ENCODE measurements at places on chromosomes 13 and 19. TPM values are rescaled to one million over a fixed set of nuclear protein-coding genes. Genes with fewer than 3 reads are reported as not detected.

GRCh38 chr19:12970070-12970820 lies 869 bp downstream of the DAND5 start:
- H3K36me3 ChIP-seq, result no peaks in the 10 kb centered on the region
- H3K27ac ChIP-seq, result no peak overlapping the region
- H3K27me3 ChIP-seq, result no peaks in the 10 kb centered on the region
- no peaks in the 10 kb centered on the region for H3K4me1 ChIP-seq

GRCh38 chr19:10432736-10433130 lies 12.4 kb downstream of the PDE4A start:
- H3K27me3 ChIP-seq, result no peaks in the 10 kb centered on the region
- no peaks in the 10 kb centered on the region for H3K36me3 ChIP-seq
- H3K4me1 ChIP-seq, result no peaks in the 10 kb centered on the region
- H3K4me3 ChIP-seq, result no peak overlapping the region

GRCh38 chr13:73451221-73452029 lies 392.6 kb downstream of the KLF5 start:
- H3K27ac ChIP-seq, result peak overlapping the region; percentile 42
- H3K4me1 ChIP-seq, result peaks cover 9% of the 10 kb centered on the region
- H3K36me3 ChIP-seq, result no peaks in the 10 kb centered on the region
- peak; percentile 35 for DNase-seq
- H3K4me3 ChIP-seq, result no peak overlapping the region

- no peaks in the 10 kb centered on the region for H3K4me1 ChIP-seq
- no peaks in the 10 kb centered on the region for H3K36me3 ChIP-seq
- H3K27me3 ChIP-seq, result no peaks in the 10 kb centered on the region
- H3K4me3 ChIP-seq, result no peak overlapping the region
- H3K27ac ChIP-seq, result no peak overlapping the region
These were observed 550 bp upstream of the OLFM4 start for GRCh38 chr13:53028063-53028462.

DNA sequence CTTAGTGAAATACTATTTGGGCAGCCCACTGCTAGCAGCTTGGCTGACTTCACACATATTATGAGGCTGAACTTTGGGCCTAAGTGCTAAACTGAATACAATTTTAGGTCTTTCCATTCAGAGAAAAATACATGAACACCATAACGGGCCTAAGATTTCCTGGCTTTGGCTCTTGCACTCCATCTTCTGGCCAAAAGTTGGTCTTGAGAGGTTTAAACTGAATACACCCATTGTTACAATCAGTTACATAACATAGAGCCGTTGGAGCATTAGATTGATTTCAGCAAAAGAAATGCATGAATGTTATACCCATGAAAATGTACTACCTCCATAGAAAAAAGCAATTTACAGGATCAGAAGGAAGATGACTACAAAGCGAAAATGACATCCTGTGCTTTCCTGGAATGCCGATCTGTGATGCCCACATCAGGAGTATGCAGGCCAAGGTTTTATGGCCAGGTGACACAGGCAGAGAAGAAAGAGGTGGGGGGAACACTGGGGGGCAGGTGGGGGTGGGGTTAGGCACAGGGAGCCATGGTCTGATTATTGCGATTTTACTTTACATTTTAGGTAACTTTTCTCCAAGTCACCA lies 11.1 kb upstream of the SHISA2 start:
- no peaks in the 10 kb centered on the region for H3K4me1 ChIP-seq
- no peaks in the 10 kb centered on the region for H3K36me3 ChIP-seq
- DNase-seq, result peak; percentile 59
- H3K27me3 ChIP-seq, result no peaks in the 10 kb centered on the region
- H3K4me3 ChIP-seq, result no peak overlapping the region

The EDNRB gene
- 21.7 TPM for total RNA-seq

The UTP14C gene
- total RNA-seq, result 11.8 TPM

The ZNF665 gene
- total RNA-seq, result 0.39 TPM

The PROZ gene
- not detected for total RNA-seq

The FAM216B gene
- total RNA-seq, result not detected

Data from Caco-2 (cell line).